ENCODE measurements at places on chromosomes 4 and X. TPM values are rescaled to one million over a fixed set of nuclear protein-coding genes. Genes with fewer than 3 reads are reported as not detected.

The RBM46 gene
- not detected for total RNA-seq

The MND1 gene
- total RNA-seq = not detected

The ARMCX5 gene
- 19.0 TPM for total RNA-seq

The RAB33A gene
- total RNA-seq = 1.9 TPM

- no peak for DNase-seq
Measured at GRCh38 chrX:149504226-149504914, 736 bp downstream of the IDS start.

- DNase-seq = no peak
Measured at GRCh38 chr4:94665500-94666404, 92.0 kb upstream of the BMPR1B start.

DNA sequence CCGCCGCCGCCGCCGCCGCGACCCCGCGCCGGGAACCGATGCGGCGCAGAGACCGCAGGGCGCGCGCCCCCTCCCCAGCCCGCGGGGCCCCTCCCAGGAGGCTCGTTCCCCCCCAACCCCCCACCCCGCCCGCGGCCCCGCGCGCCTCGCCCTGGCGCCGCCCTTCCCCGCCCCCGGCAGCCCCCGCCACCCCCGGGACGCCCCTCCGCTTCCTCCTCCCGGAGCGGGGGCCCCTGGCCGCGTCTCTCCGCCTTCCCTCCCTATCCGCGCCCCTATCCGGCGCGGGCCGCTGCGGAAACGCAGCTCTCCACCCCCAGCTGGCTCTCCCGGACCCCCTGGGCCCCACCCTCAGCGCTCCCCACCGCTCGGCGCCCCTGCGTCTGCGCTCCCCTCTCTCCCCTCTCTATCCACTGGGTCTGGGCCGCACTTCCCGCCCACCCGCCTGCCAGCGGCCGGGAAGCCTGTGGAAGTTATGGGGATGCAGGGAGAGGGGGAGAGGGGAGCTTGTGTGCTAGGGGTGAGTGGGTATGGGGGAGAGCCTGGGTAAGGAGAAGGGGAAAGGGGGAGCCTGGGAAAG is at the start of gene TMEM271:
Gene TMEM271, minus strand, starts transcription at position 51 of the 577 bp plus-strand sequence. CDS start 233 bp downstream, outside the sequence.
- DNase-seq = no peak

DNA sequence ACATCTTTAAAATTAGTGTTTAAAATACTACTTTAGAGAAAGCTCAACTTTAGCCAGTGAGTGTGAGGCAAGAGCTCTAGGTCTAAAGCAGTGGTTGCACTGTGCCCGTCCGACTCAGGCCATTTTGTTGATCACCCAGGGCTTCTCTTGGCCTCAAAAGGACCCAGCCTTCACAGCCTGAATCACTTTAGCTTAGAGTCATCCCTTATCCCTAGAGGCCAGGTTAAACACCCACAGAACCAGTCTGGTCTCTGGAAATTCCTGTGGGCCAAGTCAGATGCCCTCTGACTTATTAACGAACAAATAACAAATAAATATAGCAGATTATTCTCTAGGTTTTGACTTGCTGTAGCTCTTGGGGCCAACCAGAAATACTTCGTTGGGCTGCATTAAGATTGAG is 102.3 kb downstream of the WWC2 start:
- DNase-seq = peak; percentile 49

- DNase-seq = no peak
Measured at GRCh38 chr4:48095441-48095840, 38.6 kb downstream of the TXK start.

- DNase-seq = no peak
Measured at GRCh38 chr4:8028884-8029568, 89.4 kb upstream of the AFAP1 start.

GRCh38 chr4:122252584-122252983 is 100.5 kb downstream of the BLTP1 start:
- DNase-seq = no peak

DNA sequence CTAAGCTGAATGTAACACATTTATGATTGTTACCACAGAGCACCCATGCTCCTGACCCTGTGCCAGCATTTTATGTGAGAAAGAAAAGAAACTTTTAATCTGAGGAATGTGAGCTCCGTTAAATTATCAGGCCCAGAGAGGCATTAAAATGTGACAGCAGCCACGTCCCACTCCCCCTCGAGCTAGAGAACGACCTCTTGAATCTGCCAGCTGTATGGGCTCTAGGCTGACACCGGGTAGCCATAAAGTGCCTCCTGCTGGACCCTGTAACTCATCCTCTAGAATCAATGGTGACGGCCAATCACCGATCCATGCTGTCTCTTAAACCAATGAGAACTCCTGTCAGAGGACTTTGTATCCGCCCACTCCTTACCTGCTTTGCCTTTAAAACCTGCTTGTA is 110.2 kb upstream of the ADRA2C start:
- no peak for DNase-seq

- no peak for DNase-seq
Measured at GRCh38 chr4:145881576-145881975, 57.0 kb downstream of the ZNF827 start.

- no peak for DNase-seq
Measured at GRCh38 chr4:143207555-143207954, 22.8 kb downstream of the USP38 start.

DNA sequence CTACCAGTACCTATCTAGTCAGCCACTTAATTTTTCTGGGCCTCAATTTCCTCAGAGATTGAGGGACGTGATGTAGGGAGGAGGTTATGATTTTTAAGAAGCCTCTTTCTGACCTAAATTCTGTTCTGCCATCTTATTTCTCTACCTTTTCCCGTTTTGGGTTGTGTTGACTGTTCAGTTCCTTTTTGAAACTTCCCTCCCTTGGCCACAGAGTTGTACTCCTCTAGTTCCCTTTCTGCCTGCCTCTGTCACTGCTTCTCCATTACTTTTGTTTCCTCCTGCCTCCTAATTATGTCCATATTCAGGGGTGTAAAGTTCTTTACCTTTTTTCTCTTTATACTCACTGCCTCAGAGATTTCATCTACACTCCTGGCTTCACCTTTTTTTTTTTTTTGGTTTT is 25.4 kb downstream of the CLCN5 start:
- DNase-seq = no peak

DNA sequence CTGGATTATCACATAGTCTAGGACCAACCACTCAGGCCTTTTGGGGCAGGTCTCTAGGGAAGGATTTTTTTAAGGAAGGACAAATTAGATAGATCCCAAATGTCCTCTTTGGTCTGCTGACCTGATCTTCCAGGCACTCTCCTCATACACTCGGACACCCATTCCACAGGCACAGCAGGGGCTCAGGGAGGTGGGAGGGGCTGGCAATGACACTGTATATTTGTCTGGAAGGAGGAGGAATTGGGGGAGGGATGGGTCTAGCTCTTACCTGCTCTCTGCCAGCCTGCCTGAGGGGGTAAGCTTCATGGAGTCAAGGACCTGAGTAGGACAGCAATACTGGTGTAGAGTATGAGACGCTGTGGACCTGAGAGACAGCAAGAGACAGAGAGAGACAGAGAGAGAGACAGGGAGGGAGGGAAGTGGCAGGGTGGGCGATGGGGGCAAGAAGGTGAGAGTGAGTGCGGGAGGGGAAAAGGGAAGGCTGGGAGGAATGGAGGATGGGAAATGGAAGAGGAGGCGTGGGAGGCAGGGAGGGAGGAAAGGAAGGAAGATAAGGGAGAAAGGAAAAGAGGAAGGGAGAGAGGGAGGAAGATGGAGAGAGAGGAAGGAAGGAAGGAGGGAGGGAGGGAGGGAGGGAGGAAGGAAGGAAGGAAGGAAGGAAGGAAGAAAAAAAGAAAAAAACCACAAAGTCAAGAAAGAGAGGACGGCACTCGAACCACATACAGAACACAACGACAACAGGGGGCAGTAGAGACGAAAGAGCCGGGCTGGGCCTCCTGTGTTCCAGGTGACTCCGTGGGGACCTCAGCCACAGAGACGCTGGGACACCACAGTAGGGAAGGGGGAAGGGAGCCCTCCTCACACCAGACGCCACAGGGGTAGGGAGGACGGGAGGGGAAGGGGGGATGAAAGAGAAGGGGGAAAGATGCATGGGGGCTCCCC is 1.8 kb downstream of the IQSEC2 start:
- no peak for DNase-seq

DNA sequence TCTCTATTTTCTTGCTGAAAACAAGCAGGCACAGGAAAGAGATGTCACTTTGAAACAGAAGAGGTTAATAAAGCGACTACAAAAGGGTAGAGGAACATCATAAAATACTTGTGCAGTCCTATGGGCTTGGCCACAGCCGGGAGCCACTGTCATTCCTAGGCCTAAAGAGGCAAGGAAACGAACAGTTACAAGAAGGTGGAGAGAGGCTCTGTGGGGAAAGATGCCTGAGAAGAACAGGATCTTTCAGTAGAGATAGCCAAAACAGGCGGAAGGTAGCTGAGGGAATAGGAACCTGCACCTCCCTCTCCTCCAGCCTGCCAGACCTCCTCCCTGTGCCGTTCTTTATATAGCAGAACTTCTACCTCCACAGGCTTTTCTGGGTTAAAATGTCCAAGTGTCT is 57.4 kb upstream of the ARSJ start:
- DNase-seq = no peak

DNA sequence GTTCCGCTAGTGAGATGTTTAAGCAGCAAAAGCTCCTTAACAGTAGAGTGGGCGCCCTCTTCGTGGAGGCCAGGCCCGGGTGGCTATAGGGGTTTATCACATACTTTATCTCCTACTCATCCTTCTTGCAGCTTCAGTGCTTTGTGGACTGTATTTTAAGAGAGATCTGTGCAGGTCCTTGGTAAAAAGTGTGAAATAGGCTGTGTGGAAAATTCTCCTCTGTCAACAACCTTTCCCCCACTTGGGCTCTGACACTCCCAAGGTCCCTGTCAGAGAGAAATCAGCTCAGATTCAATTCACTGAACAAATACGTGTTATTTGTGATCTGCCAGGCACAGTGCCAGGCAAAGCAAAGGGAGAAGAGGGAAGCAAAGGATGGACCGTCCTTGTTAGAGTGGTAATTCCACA is 214.3 kb upstream of the PPARGC1A start:
- no peak for DNase-seq

Measured in ureter (tissue), 1 donor.